ENCODE measurements at places on chromosomes 16 and 17.

DNA sequence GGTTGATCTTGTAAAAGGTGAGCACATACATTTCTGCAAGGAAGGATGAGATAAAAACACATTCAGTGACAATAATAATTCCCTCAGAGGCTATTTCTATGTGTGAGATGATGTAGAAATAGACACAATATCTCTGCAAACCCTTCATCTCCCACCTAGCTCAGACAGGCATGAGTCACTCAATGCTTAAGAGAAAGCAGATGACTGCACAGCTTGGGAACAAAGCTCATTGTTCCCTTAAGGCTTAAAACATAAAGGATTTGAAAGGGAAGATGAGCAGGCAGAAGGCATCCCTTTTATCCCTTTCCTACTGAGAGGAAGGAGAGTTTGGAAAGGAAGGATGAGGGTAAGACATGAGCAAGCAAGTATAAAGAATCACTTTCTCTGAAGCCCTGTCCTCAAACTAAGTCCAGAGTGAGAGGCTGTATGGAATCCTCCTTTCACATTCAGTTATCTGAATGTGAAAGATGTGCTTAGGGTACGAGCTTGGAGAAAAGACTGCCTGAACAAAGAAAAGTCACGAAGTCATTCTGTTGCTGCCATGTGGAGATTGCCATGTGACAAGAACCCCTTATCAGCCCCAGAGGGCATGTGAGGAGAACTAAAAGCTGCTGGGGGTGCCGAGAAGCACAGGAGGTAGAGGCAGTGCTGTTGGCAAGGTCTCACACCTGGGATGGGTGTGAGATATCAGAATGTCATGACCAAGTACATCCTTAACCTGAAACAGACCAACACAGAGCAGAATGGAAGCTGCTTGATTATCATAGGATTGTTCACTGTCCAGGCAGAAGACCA lies 58.2 kb downstream of the CNTNAP4 start:
- DNase-seq = no peak

DNA sequence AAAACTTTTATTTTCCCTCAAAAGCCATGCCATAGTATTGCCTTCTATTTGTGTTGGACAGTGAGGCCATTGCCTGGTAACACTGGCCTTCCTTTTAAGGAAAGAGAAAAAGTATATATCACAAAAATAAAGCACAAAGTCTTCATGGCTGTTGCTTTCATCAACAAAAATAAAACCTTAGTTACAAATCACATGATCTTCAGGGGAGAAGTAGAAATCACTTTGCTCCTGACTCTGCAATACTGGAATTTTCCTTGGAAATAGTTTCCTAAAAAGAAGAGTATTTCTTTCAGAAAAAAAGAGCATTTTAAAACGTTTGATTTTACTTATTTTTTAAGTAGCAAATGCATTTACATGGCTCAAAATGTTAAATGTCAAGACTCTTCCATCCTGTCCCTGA lies 41.9 kb downstream of the FAM20A start:
- no peak for DNase-seq

DNA sequence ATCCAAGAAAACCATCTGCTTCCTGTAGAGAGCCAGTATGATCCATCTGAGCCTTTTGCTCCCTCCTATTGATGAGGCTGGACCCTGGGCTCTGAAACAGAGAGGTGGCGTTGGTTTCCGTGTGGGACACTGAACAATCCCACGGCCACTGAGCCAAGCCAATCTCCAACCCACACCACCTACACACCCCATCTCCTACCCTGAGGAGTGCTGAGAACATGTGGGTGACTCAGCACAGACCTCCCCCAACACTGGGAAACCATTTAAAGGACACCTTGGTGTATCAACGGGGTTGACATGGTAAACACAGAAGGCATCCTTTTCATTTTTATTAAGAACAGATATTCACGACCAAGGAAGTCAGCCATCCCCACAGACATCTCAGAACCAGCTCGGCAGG lies 332.1 kb downstream of the SLC39A11 start:
- no peak for DNase-seq

- no peak for DNase-seq
Observed at GRCh38 chr17:75847614-75848522, 3.7 kb upstream of the UNC13D start.

DNA sequence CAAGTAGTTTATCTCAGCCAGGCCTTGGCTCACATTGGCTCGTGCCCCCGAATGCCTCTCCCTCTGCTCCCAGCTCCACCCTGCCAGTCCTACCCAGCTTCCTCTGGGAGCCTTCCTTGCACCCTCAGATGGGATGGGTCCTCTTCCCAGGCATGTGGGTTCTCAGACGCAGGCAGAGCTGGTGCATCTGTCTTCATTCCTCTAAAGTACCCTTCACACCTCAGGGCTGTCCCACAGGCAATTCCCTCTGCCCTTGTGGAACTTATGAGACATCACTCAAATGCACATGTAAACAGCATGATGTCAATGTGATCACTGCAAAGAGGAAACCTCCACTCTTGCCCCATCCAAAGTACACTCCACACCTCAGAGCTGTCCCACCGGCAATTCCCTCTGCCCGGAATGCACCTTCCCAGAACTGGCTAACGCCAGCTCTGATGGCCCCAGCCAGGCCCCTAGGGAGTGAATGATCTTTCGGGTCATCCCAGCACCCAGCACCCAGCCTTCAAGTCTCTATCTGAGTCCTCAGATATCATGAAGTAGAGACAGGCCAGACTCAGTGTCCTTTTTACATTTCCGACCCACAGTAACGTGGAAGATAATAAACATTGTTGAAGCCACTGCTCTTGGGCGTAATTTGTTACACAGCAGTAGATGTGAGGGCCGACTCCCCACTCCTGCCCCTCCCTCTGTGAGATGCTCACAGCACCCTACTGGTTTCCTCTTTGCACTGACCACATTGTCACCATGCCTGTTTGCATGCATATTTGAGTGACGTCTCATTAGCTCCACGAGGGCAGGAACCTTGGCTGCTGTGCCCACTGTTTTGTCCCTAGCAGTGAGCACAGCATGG lies 85.4 kb downstream of the N4BP1 start:
- DNase-seq = no peak

DNA sequence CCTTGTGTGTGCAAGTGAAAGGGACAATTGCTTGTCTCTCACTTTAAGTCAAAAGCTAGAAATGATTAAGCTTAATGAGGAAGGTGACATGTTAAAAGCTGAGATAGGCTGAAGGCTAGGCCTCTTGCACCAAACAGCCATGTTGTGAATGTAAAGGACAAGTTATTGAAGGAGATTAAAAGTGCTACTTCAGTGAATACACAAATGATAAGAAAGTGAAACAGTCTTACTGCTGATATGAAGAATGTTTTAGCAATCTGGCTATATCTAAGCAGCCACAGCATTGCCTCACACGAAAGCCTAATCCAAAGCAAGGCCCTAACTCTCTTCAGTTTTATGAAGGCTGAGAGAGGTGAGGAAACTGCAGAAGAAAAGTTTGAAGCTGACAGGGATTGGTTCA lies 71.0 kb downstream of the CDRT15 start:
- no peak for DNase-seq

- DNase-seq = no peak
Observed at GRCh38 chr17:47992216-47992615, 21.3 kb downstream of the CDK5RAP3 start.

GRCh38 chr17:2023256-2023655 lies 1.9 kb downstream of the RTN4RL1 start:
- no peak for DNase-seq

DNA sequence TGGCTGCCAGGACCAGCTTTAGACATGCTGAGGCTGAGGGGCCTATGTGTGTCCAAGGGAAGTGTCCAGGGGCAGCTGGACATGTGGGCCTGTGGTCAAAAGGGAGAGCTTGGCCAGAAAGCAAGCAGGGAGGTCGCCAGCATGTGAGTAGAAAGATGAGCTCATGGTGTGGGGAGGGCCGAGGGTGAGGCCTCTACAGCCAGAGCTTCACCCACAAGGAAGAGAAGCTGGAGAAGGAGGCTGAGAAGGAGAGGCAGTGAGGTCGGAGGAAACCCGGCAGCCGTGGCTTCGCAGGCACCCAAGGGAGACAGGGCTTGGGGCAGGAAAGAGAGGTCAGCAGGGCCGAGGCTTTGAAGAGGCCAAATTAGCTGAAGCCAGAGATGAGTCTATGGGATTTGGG lies 4.0 kb upstream of the HSD11B2 start:
- no peak for DNase-seq

DNA sequence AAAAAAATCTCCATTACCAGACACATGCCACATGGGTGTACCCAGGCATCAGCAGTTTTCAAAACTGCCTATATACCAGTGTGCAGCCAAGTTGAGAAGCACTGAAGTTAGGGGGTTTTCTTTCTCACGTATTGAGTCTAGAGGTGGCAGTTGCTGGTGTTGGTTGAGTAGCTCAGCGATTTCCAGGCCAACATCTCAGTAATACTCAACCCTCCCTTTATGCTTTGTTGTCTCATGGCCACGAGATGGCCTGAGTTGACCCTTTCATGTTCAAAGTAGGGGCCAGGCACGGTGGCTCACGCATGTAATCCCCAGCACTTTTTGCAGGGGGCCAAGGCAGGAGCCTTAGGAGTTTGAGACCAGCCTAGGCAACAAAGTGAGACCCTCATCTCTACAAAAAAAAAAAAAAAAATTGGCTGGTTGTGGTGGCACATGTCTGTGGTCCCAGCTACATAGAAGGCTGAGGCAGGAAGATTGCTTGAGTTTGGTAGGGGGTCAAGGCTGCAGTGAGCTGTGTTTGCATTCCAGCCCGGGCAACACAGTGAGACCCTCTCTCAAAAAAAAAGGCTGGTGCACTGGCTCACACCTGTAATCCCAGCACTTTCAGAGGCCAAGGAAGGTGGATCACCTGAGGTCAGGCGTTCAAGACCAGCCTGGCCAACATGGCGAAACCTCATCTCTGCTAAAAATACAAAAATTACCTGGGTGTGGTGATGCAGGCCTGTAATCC lies 10.8 kb downstream of the LRRC3C start:
- no peak for DNase-seq

DNA sequence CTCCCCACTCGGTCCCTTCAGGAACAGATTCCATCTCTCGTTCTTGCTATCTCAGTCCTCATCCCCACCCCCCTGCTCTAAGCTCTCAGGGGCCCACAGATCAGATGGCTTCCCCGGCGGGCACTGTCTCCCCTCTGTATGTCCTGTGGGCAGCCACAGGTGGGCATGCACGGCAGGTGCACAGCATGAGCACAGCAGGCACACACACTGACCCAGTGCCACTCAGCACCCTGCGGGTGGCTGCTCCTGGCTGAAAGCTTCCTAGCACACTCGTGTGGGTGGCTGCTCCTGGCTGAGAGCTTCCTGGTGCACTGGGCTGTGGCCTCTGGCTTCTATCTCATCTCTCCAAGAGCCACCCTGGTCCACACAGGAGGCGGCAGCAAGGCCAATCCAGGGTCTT lies 44.5 kb upstream of the SMIM36 start:
- DNase-seq = no peak

GRCh38 chr17:18093616-18094408 lies 6.1 kb downstream of the DRG2 start:
- no peak for DNase-seq

- DNase-seq = no peak
Observed at GRCh38 chr17:63439687-63440086, 6.4 kb downstream of the CYB561 start.

DNA sequence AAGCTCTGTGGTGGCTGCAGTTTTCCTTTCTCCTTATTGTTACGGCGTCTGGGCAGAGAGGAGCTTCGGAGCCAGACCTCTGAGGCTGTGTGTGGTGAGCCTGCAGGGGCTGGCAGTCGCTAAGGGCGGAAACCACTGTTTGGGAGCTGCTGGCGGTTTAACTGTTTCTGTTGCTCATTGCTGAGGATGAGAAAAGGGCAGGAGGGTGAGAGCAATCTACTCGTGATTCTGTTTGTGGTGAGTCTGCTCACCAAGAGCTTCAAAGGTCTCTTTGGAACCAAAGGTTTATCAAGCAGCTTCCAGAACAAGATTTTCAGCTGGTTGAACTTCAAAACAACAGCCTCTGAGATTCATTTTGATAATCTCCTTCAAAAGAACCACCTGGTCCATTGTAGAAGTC lies 143.9 kb downstream of the ANKFN1 start:
- no peak for DNase-seq

DNA sequence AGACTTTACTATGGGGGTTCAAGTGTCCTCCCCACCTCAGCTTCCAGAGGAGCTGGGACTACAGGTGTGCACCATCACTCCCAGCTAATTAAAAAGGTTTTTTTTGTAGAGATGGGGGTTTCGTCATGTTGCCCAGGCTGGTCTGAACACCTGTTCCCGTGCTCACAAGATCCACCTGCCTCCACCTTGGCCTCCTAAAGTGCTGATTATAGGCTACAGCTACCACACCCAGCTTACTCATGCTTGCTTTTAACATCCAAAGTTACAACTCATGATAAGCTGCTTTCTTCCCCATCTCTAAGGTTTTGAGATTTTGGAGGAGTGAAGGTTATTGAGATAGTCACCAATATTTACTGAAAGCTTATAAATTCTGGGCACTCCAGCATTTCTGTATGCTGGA lies 2.6 kb downstream of the NUP88 start:
- DNase-seq = no peak

- no peak for DNase-seq
Observed at GRCh38 chr17:40516581-40517285, 15.3 kb upstream of the TNS4 start.

GRCh38 chr16:31713945-31714902 lies 159.4 kb upstream of the ZNF267 start:
- no peak for DNase-seq

DNA sequence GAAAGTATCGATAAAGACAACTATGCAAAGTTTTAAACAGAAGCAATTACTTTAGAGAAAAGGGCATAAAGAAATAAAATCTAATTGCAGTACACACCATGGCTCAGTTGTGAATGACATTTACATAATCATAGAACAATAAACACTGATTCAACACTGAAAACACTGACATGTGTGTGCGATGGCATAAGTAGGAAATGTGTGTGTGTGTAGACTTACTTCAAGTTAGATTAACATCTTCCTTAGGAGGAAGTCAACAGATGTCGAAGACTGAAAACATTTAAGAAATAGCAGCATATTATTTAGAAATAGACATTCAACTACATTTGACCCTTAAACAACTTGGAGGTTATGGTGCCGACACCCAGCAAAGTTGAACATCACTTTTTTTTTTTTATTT lies 172.4 kb downstream of the STX8 start:
- no peak for DNase-seq

DNA sequence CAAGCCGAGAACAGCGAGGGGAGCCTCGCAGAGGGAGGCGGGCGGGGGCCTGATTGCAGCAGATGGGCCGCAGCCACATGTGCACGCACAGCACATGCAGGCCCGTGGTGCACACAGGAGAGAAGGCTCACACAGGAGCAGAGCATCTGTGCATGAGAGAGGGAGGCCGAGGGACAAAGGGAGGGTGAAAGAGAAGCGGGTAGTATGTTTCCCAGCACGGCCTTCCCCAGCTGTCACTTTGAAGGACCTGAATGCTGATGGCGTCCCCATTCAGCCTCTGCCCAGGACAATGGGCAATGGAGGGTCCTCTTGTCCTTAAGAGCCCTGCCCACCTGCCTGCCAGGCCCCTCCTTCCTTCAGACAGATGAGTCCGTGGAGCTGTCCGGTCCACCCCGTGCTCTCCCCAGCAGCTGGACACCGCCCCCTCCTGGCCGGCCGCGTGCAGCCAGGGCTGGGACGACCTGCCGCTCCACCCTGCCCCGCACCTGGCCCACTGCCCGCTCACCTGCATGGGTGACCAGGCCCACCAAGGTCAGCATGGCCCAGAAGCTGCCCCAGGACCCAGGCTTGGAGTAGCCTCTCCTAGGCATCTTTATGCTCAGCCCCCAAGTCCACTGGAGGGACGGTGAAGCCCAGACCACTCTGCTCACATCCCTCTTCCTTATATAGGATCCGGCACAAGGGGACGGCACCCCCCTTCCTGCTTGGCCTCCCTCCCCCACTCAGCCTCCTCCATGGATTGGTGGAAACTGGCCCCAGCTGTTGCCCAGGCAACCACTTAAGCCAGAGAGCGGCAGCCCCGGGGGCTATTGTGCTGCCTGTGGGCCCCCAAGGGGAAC lies at the start of gene BTBD17:
Gene BTBD17, minus strand, starts transcription at position 639 of the 839 bp plus-strand sequence. Its CDS starts 49 bp downstream, at position 590.
- no peak for DNase-seq
